Epithelial cell of proximal tubule (primary cell): ENCODE measurements at places on chromosomes 6 and 20. TPM values are rescaled to one million over a fixed set of nuclear protein-coding genes. Genes with fewer than 3 reads are reported as not detected.

SLC16A10 gene
- 0.63 and 1.9 TPM in 2 replicates for total RNA-seq

MMP24 gene
- total RNA-seq, result 8.2 and 12.2 TPM in 2 replicates

GRCh38 chr6:125112934-125113333, 40.6 kb upstream of the TPD52L1 start:
- DNase-seq, result no peak

DNA sequence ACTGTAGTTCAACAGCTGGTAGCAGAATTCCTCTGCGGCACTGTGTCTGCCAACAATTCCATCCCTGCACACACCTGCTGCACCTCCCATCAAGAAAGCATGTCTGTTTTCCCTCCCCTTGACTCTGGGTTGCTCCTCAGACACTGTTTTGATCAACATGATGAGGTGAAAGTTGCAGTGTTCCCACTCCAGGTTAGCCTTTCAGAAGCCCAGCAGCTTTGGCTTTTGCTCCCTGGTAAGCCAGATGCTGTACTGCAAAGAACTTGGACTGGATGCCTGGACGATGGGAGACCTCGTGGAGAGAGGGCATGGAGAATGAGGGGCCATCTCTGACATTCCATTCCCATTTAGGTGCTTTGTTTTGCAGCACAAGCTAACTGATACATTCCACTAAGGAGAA, 79.1 kb upstream of the MAFB start:
- DNase-seq, result no peak

- peak; percentile 74 for DNase-seq
Observed at GRCh38 chr6:15715060-15715459, 52.2 kb upstream of the DTNBP1 start.
